ENCODE measurements at places on chromosomes 6 and 20.

DNA sequence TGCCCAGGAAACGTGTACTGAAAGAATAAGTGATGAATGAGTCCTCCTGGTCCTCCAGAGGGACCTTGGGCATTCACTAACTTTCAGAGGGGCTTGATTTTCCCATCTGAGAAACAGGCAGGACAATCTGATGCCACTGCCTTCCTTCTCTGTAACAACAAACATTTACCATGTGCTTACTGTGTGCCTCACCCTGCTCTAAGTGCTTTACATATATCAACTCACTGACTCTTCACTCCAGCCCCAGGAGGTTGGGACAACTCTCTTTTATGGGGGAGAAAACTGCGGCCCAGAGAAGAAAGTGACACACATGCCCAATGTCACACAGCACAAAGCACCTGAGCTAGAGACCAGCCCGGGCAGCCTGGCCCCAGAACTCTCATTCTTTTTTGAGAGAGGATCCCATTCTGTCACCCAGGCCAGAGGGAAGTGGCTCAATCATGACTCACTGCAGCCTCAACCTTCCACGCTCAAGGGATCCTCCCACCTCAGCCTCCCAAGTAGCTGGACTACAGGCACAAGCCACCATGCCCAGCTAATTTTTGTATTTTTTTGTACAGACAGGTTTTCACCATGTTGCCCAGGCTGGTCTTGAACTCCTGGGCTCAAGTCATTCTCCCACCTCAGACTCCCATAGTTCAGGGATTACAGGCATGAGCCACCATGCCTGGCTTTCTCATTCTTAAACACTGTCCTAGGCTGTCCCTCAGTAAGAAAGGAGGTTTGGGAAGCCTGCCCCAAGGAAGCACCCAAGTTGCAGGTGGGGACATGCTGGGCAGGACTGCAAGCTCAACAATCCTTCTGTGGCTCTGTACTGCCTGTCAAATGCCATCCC, 38.0 kb downstream of the NOL4L start:
- no peak for DNase-seq

DNA sequence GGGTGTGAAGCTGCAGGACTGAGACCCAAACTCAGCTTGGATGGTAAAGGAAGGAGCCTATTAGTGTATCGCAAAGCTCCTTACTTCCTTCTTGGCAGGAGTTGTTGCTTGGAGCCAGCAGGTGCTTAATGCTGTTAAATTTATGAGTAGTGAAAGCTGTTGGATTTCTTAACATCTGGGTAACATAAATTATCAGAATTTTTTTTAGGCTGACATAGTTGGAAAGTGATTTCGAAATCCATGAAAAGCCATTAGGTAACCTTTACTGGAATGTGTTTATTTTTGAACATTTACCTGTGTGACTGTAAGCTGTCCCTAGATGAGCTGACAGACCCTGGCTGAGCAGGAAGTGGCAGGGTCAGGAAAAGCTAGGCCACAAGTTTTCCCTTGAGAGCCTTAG, 470.4 kb upstream of the SLC35B3 start:
- no peak for DNase-seq

GRCh38 chr20:41632896-41633295, 14.7 kb upstream of the CHD6 start:
- DNase-seq: no peak

GRCh38 chr20:32966881-32967781, 37.1 kb downstream of the SUN5 start:
- DNase-seq: peak; percentile 46

- DNase-seq: no peak
Measured at GRCh38 chr6:140078561-140079125, 704.2 kb upstream of the CITED2 start.

Measured in activated effector memory CD4-positive, alpha-beta T cell treated with Interleukin-2 at 50 U/mL for 16 hours (primary cell).